ENCODE measurements at places on chromosomes 7 and 10. TPM values are rescaled to one million over a fixed set of nuclear protein-coding genes. Genes with fewer than 3 reads are reported as not detected.
A peak's percentile ranks its signal among the peaks of the same experiment; 100 is the strongest.

- no peaks in the 10 kb centered on the region for H3K36me3 ChIP-seq
- no peaks in the 10 kb centered on the region for H3K27me3 ChIP-seq
- peak; percentile 86 for DNase-seq
- H3K4me1 ChIP-seq, result no peaks in the 10 kb centered on the region
Measured at GRCh38 chr7:158863611-158864506, 7.5 kb downstream of the DYNC2I1 start.

Gene PPP1R9A
- total RNA-seq, result 12.0 TPM

- H3K36me3 ChIP-seq, result no peaks in the 10 kb centered on the region
- H3K27ac ChIP-seq, result no peak overlapping the region
- no peaks in the 10 kb centered on the region for H3K4me1 ChIP-seq
- no peak overlapping the region for H3K4me3 ChIP-seq
- no peaks in the 10 kb centered on the region for H3K27me3 ChIP-seq
- DNase-seq, result no peak
Measured at GRCh38 chr7:112052993-112053736, 153.0 kb downstream of the DOCK4 start.

- no peak overlapping the region for H3K4me3 ChIP-seq
- H3K27me3 ChIP-seq, result no peaks in the 10 kb centered on the region
- H3K27ac ChIP-seq, result no peak overlapping the region
- H3K4me1 ChIP-seq, result no peaks in the 10 kb centered on the region
- H3K36me3 ChIP-seq, result no peaks in the 10 kb centered on the region
- no peak for DNase-seq
Measured at GRCh38 chr7:44438816-44439215, 51.6 kb downstream of the NUDCD3 start.

DNA sequence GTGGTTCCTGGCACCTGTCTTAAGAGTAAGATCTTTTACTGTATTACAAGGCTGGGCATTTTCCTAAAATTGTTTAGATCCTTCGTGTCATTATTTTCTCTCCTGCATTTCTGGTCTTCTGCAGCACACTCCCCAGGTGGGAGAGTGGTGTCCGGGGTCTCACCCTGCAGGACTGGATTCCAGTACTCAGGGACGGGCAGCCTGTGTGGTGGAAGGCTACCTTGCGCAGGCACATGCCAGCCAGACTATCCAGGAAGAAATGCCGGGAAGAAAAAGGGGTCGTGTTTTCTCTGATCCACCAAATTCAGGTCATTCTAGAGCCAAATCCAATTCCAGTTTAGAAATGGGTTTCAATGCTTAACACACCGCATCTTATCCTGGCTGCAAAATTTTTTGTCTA is 27.7 kb downstream of the CNPY1 start:
- H3K27me3 ChIP-seq, result no peaks in the 10 kb centered on the region
- no peaks in the 10 kb centered on the region for H3K36me3 ChIP-seq
- H3K4me1 ChIP-seq, result no peaks in the 10 kb centered on the region

DNA sequence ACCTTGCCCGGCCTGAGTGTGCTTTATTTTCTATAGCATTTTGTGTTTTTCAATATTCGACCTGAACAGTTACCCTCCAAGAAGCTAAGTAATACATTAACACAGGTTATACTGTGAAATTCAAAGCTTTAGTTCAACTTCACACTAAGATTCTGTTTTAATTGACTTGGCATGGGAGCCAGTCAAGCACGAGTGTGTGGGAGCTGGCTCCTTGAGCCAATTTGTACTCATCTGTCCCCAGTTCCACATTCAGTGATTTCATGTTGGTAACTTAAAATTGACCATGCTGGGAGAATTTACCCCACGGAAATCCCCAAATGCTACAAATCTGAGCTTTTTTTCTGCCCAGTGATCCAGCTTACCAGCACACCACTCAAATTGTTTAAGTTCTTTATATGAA is 20.3 kb downstream of the TSPAN12 start:
- no peaks in the 10 kb centered on the region for H3K4me1 ChIP-seq
- H3K36me3 ChIP-seq, result no peaks in the 10 kb centered on the region
- DNase-seq, result no peak

- H3K4me1 ChIP-seq, result no peaks in the 10 kb centered on the region
- DNase-seq, result no peak
- H3K36me3 ChIP-seq, result no peaks in the 10 kb centered on the region
- no peak overlapping the region for H3K4me3 ChIP-seq
- no peak overlapping the region for H3K27ac ChIP-seq
- H3K27me3 ChIP-seq, result no peaks in the 10 kb centered on the region
Measured at GRCh38 chr7:122675011-122675410, 23.9 kb downstream of the RNF133 start.

Gene PON1
- not detected for total RNA-seq

GRCh38 chr7:141515941-141516340 is 35.3 kb upstream of the AGK start:
- no peaks in the 10 kb centered on the region for H3K36me3 ChIP-seq
- H3K27me3 ChIP-seq, result no peaks in the 10 kb centered on the region
- no peak overlapping the region for H3K27ac ChIP-seq
- DNase-seq, result no peak
- no peak overlapping the region for H3K4me3 ChIP-seq
- H3K4me1 ChIP-seq, result no peaks in the 10 kb centered on the region

Gene FRAT2
- total RNA-seq, result 8.6 TPM

GRCh38 chr10:95880704-95881103 is 27.1 kb upstream of the CC2D2B start:
- H3K4me1 ChIP-seq, result no peaks in the 10 kb centered on the region
- peak overlapping the region; percentile 88 for H3K27ac ChIP-seq
- no peak for DNase-seq
- no peaks in the 10 kb centered on the region for H3K27me3 ChIP-seq
- H3K4me3 ChIP-seq, result no peak overlapping the region
- H3K36me3 ChIP-seq, result no peaks in the 10 kb centered on the region

Gene MGAM2
- 0.65 TPM for total RNA-seq

GRCh38 chr10:121121462-121121861 is 270.3 kb downstream of the WDR11 start:
- no peak overlapping the region for H3K27ac ChIP-seq
- H3K36me3 ChIP-seq, result no peaks in the 10 kb centered on the region
- H3K4me1 ChIP-seq, result no peaks in the 10 kb centered on the region
- no peak for DNase-seq

DNA sequence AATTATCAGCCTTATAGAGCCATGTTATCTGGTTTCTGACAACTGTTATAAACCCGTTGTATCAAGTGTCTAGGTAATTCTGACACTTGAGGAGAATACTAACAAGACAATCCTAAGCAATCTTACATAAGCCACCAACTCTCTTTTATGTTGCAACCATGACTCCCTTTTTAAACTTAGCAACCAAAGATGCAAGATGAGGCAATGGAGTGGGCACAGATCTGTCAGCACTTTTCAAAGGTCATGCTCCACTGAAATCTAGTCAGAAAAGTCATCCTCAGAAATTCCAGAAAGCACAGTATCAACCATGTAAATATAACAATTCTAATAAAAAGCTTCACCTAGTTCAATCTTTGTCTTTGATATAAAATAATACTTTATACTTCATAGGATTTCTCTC is 77.0 kb upstream of the SEMA3A start:
- no peaks in the 10 kb centered on the region for H3K36me3 ChIP-seq
- no peaks in the 10 kb centered on the region for H3K27me3 ChIP-seq
- no peaks in the 10 kb centered on the region for H3K4me1 ChIP-seq
- H3K27ac ChIP-seq, result no peak overlapping the region
- no peak for DNase-seq

Gene SRGN
- 168 TPM for total RNA-seq

Gene BUD23
- 39.0 TPM for total RNA-seq

Gene CTTNBP2
- total RNA-seq, result 15.9 TPM

DNA sequence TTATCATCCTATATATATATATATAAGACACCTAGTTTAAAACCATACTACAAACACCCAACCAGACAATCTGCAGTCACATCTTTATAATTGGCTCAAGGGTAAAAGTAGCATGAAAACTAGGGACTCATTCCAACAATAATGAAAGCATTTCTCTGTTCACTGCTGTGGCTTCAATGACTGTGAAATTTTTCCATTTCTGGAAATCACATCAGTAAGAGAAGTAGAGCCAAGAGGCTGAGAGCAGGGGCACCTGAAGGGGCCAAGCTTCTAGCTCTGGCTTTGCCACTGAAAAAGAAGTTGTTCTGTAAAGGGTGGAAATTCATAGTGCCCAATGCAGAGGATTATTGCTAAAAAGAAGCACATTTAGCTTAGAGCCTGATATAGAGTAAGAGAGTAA is 158.6 kb upstream of the GLI3 start:
- DNase-seq, result no peak
- no peaks in the 10 kb centered on the region for H3K36me3 ChIP-seq
- H3K4me1 ChIP-seq, result no peaks in the 10 kb centered on the region
- no peaks in the 10 kb centered on the region for H3K27me3 ChIP-seq
- no peak overlapping the region for H3K4me3 ChIP-seq
- H3K27ac ChIP-seq, result no peak overlapping the region

Gene ADRA2A
- 11.4 TPM for total RNA-seq

Gene VWA2
- not detected for total RNA-seq

GRCh38 chr7:7858559-7858958 is 110.0 kb upstream of the GLCCI1 start:
- H3K36me3 ChIP-seq, result no peaks in the 10 kb centered on the region
- no peak overlapping the region for H3K27ac ChIP-seq
- DNase-seq, result no peak
- H3K4me3 ChIP-seq, result no peak overlapping the region

DNA sequence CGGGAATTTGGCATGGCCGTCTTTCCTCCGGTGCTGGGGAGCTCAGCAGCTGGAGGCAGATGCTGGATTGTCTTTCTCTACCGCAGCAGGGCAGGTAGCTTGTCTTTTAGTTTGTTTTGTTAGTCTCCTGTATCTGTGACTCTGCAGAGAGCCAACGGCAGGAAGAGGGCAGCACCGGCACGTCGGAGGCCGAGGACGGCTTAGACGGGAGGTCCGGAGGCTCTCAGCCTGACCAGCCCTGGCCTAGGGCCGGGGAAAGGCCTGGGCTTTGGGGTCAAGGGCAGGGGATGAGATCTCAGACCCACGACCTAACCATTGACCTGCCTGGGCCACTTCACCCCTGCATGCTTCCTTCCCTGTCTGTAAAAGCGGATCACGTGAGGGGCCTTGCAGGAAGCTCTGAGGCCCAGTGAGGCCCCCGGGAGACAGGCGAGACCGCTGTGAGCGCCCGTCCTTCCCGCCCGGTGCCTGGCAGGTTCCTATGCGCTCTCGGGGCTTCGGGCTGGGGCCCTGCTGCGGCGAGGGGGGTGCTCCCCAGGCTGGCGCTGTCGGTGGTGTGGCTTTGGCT is 72.7 kb downstream of the LHPP start:
- no peak overlapping the region for H3K27ac ChIP-seq
- no peaks in the 10 kb centered on the region for H3K36me3 ChIP-seq
- H3K4me1 ChIP-seq, result no peaks in the 10 kb centered on the region
- no peak overlapping the region for H3K4me3 ChIP-seq
- DNase-seq, result peak; percentile 67
- H3K27me3 ChIP-seq, result no peaks in the 10 kb centered on the region

- no peak overlapping the region for H3K27ac ChIP-seq
- DNase-seq, result no peak
- H3K27me3 ChIP-seq, result no peaks in the 10 kb centered on the region
- H3K4me3 ChIP-seq, result no peak overlapping the region
- peaks cover 4% of the 10 kb centered on the region for H3K36me3 ChIP-seq
- H3K4me1 ChIP-seq, result no peaks in the 10 kb centered on the region
Measured at GRCh38 chr10:59303018-59303417, 59.3 kb downstream of the FAM13C start.

GRCh38 chr7:45653209-45653907 is 79.2 kb downstream of the ADCY1 start:
- no peaks in the 10 kb centered on the region for H3K27me3 ChIP-seq
- H3K27ac ChIP-seq, result no peak overlapping the region
- no peaks in the 10 kb centered on the region for H3K36me3 ChIP-seq
- no peak overlapping the region for H3K4me3 ChIP-seq
- no peak for DNase-seq

Gene HTR7
- total RNA-seq, result 1.3 TPM

- H3K36me3 ChIP-seq, result no peaks in the 10 kb centered on the region
- no peak overlapping the region for H3K4me3 ChIP-seq
- H3K27ac ChIP-seq, result no peak overlapping the region
- H3K27me3 ChIP-seq, result no peaks in the 10 kb centered on the region
- no peaks in the 10 kb centered on the region for H3K4me1 ChIP-seq
Measured at GRCh38 chr10:70558295-70558694, 44.2 kb downstream of the PRF1 start.

- no peaks in the 10 kb centered on the region for H3K36me3 ChIP-seq
- H3K27me3 ChIP-seq, result no peaks in the 10 kb centered on the region
- H3K4me1 ChIP-seq, result no peaks in the 10 kb centered on the region
- no peak for DNase-seq
Measured at GRCh38 chr7:129163875-129164544, 19.5 kb downstream of the TSPAN33 start.

Gene ZNF467
- 18.5 TPM for total RNA-seq

- no peaks in the 10 kb centered on the region for H3K4me1 ChIP-seq
- H3K27ac ChIP-seq, result no peak overlapping the region
- H3K4me3 ChIP-seq, result no peak overlapping the region
- no peaks in the 10 kb centered on the region for H3K27me3 ChIP-seq
- DNase-seq, result no peak
Measured at GRCh38 chr10:16927546-16927945, 110.3 kb upstream of the RSU1 start.

Gene SUGCT
- 37.9 TPM for total RNA-seq

Gene GPRIN2
- total RNA-seq, result 1.2 TPM
